ENCODE measurements at places on chromosomes 11 and 22.

GRCh38 chr11:16136792-16137390, 219.5 kb downstream of the SOX6 start:
- H3K4me3 ChIP-seq: no peak overlapping the region
- H3K4me1 ChIP-seq: no peaks in the 10 kb centered on the region
- H3K27ac ChIP-seq: no peak overlapping the region
- DNase-seq: no peak
- H3K27me3 ChIP-seq: no peaks in the 10 kb centered on the region

DNA sequence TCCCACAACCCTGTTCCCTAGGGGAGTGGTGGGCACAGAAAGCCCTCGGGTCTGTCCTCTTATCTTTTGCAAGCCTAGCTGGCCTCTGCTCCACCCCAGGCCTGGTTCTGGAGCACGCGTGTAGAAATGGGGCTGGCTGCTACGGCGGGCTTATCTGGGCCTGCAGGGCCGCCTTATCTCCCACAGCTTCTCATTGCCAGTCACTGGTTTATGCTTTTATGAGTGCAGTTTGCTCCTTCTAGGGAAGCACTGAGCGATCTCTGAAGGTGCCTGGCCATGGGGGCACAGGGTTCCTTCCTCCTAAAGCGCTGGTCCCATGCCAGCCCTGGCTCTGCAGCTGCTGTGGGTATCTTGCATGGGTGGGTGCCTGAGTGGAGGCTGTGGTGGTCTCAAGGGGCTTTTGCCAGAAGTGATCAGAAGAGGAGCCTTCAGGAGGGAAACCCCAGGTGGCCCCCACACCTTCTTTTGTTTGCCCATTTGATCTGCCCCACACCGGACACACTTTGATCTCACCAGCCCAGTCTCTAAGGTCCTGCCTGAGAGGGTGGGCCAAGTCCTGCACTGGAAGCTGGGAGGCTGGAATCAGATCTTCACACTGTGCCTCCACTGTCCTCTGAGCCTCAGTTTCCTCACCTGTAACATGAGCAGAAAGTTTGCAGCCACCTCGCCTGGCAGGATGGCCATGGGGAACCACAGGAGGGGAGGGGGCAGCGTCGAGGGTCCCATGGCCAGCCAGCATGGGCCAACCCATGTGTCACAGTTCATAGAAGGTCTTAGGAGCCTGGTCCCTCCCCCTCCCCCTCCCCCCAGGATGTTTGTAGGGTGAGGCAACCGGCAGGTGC, 86.6 kb upstream of the FGF3 start:
- no peak for DNase-seq
- H3K27me3 ChIP-seq: no peaks in the 10 kb centered on the region
- no peaks in the 10 kb centered on the region for H3K4me1 ChIP-seq
- H3K27ac ChIP-seq: no peak overlapping the region
- H3K36me3 ChIP-seq: no peaks in the 10 kb centered on the region

DNA sequence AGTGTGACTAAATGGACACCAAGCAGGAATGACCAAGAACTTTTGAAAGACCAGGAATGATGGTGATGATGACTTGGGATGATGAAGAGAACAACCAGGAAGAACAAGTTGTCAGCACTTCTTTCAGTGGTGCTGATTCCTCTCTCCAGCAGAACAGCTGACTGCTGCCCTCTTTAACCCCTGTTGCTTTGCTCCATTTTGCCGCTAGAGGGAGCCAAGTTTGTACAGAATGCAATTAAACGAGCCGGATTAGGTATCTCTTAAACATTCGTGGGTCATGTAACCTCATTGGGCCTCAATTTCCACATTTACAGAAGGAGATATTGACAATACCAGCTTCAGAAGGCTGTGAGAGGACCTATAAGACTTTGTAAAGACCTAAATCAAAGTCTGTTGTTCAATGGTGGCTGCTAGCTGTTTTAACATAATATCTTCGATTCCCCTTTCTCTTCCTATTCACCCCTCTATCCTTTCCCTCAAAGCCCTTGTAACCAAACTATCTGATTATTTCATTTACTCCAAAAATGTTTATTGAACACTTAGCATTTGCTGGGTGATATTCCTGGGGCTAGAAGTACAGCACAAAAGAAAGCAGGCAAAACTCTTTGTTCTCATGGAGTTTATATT, 1.9 kb downstream of the OR4S1 start:
- H3K4me1 ChIP-seq: no peaks in the 10 kb centered on the region
- H3K27me3 ChIP-seq: no peaks in the 10 kb centered on the region

DNA sequence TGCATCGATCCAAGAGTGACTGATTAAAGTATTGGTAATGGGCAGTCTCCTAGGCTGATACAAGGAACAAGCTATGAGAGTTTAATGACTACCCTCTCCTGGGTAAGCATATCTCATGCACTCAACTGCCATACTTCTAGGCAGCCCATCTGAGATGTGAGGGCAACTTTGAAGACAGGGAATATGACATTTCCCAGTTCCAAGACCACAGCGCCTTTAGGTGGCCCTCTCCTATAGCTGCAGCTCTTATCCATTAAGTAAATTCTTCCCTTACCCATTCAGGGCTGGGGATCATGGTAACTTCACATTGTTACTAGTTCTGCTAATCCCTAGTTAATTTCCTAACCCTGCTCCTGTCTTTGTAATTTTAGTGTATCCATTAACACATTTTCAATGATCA, 157.3 kb upstream of the CTSC start:
- DNase-seq: no peak
- H3K36me3 ChIP-seq: no peaks in the 10 kb centered on the region
- H3K27ac ChIP-seq: no peak overlapping the region
- no peaks in the 10 kb centered on the region for H3K4me1 ChIP-seq

DNA sequence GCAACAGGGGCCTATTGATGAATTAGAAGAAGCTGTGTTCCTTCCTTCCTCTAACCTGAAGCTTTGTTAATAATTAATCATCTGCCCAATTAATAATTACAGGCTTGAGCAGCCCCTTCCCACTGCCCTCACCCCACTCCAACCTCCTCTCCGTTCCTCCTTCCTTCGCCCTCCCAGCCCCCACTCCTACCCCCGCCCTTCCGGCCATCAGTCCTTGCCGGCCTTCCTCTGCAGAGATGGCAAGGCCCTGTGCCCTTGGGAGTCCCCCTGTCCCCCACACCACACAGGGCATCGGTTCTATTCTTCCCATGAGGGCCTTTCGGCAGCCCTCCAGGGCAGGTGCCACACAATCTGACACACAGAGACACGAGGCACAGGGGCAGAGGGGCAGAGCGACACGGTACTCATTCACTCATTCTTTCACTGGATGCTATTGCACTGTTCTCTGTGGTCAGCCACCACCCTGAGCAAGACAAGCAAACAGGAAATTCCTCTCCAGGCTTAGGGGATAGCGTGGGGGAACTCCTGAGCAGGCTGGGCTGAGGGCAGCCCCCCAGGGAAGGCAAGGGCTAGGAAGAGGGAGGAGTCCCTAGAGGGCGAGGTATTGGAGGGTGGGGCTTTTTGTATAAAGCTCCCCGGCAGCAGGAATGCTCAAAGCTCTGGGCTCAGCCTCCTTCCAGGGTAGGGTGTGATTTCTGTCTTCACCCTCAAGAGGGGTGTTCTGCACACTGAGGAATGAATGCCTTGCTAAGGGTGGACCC, 14.7 kb downstream of the MGAT3 start:
- H3K27me3 ChIP-seq: peaks cover 3% of the 10 kb centered on the region
- H3K36me3 ChIP-seq: no peaks in the 10 kb centered on the region
- H3K4me3 ChIP-seq: no peak overlapping the region
- H3K27ac ChIP-seq: no peak overlapping the region
- DNase-seq: no peak

DNA sequence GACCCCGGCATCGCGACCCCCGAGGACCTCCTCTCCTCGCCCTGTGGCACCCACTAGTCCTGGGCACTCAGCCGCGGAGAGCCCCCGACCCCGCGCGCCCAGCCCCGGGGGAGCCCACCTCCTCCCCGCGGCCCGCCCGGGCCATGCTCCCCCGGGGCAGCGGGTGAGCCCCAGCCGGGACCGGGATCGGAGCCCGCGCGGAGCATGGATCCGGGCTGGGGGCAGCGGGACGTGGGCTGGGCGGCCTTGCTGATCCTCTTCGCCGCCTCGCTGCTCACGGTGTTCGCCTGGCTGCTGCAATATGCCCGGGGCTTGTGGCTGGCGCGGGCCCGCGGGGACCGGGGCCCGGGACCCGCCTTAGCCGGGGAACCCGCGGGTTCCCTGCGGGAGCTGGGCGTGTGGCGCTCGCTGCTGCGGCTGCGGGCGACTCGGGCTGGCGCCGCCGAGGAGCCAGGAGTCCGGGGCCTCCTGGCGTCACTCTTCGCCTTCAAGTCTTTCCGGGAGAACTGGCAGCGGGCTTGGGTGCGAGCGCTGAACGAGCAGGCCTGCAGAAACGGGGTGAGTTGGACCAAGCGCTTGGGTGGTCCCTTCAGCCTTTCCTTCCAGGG, 498 bp downstream of the C2CD2L start:
- H3K27ac ChIP-seq: peak overlapping the region; percentile 53
- peaks cover 50% of the 10 kb centered on the region for H3K4me1 ChIP-seq
- DNase-seq: no peak
- H3K4me3 ChIP-seq: peak overlapping the region; percentile 89
- peaks cover 30% of the 10 kb centered on the region for H3K36me3 ChIP-seq
- no peaks in the 10 kb centered on the region for H3K27me3 ChIP-seq

DNA sequence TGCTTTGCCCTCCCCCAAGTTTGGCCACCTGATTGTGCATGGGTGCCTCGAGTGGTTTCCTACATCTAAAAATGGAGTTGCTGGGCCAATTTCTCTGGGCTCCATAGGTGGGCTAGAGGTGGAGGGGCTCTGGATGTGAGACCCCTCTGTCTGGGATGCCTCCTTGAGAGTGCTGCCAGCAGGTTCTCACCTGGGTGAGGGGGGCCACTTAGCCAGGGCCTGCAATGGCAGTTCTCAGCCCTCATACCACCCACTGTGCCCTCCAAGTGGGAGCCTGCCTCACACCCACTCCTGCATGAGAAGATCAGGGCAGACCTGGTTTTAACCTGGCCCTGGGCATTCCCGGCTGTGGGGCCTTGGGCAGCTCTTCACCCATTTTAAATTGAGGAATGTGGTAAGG, 83.9 kb downstream of the CABIN1 start:
- no peak overlapping the region for H3K4me3 ChIP-seq
- DNase-seq: no peak
- H3K27me3 ChIP-seq: no peaks in the 10 kb centered on the region
- peaks cover 89% of the 10 kb centered on the region for H3K36me3 ChIP-seq
- no peak overlapping the region for H3K27ac ChIP-seq
- H3K4me1 ChIP-seq: no peaks in the 10 kb centered on the region

- no peaks in the 10 kb centered on the region for H3K36me3 ChIP-seq
- H3K4me3 ChIP-seq: no peak overlapping the region
- H3K27ac ChIP-seq: no peak overlapping the region
- H3K27me3 ChIP-seq: no peaks in the 10 kb centered on the region
Measured at GRCh38 chr11:92129811-92130210, 94.8 kb upstream of the FAT3 start.

DNA sequence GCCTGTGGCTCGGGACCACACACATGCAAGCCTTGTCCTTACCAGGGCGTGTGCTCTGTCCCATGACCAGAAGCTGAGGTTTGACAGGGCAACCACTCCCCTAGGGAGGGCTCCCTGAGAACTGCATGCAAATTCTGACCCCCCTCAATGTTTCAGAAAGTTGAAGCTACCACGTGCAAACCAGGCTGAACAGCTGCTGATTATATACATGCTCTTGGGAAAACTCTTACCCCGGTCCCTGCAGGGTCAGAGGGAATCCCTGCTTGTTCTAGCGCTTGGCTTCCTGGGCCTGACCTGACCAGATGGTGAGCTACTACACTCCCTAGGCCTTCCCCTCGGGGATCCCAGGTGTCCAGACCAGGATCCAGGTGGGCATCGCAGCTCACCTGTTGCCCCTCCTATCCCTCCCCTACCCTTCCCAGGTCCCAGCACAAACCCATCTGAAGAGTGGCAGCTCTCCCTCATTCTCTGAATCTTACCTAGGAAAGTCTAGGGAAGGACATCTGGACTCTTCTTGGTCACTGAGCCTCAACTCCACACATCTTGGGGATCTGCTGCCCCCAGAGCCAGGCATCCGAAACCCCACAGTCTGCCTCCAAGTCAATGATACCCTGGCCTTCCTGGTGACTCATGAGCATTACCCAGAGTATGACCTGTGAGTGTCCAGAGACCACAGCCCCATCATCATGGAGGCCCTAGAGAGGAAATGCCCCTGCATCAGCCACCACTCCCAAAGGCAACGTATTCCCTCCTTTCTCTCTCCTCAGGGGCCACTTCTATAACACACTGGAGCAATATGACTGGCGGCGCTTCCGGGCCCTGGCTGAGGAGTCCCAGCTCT, 61.5 kb downstream of the BTG4 start:
- no peaks in the 10 kb centered on the region for H3K36me3 ChIP-seq
- DNase-seq: no peak
- H3K27ac ChIP-seq: no peak overlapping the region
- peaks cover 5% of the 10 kb centered on the region for H3K4me1 ChIP-seq
- H3K4me3 ChIP-seq: no peak overlapping the region
- H3K27me3 ChIP-seq: peaks cover 15% of the 10 kb centered on the region

GRCh38 chr11:114987186-114987760, 308.9 kb downstream of the NXPE2 start:
- no peaks in the 10 kb centered on the region for H3K27me3 ChIP-seq
- DNase-seq: no peak
- no peaks in the 10 kb centered on the region for H3K4me1 ChIP-seq
- no peak overlapping the region for H3K27ac ChIP-seq

GRCh38 chr11:73210916-73211667, 7.0 kb upstream of the P2RY2 start:
- DNase-seq: no peak
- H3K4me1 ChIP-seq: no peaks in the 10 kb centered on the region
- no peaks in the 10 kb centered on the region for H3K27me3 ChIP-seq
- no peak overlapping the region for H3K27ac ChIP-seq

DNA sequence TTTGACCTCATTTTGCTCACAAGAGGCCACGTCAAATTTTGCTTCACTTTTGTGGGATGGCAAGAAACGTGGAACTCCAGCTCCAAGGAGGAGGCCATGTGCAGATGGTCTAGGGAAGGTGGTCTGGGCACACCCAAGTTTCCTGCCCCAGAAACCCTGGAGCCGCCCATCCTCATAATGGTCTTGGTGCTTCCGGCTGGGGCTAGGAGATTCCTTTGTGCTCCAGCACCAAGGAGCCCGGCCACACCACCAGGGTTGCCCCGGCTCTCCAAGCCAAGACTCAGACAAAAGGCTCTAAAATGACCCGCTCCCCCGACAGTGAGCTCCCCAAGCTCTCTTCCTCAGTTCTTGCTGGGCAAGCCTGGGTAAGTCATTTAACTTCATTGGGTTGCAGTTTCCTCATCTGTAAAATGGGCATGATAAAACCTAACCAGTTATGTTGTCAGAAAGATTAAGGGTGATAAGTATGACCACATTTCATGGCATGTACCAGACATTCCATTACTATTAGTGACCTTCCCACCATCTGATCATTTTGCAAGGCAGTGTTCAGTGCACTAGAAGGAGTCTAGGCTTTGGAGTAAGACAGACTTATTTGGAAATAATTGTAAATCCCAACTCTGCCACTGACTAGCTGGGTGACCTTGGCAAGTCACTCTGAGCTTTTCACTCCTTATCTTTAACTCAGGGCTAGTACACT, 23.3 kb downstream of the DKK3 start:
- H3K36me3 ChIP-seq: no peaks in the 10 kb centered on the region
- H3K27ac ChIP-seq: no peak overlapping the region
- peaks cover 15% of the 10 kb centered on the region for H3K27me3 ChIP-seq

Data from DND-41 (cell line).